ELR (cell line): ENCODE measurements at places on chromosomes 6 and 20.

DNA sequence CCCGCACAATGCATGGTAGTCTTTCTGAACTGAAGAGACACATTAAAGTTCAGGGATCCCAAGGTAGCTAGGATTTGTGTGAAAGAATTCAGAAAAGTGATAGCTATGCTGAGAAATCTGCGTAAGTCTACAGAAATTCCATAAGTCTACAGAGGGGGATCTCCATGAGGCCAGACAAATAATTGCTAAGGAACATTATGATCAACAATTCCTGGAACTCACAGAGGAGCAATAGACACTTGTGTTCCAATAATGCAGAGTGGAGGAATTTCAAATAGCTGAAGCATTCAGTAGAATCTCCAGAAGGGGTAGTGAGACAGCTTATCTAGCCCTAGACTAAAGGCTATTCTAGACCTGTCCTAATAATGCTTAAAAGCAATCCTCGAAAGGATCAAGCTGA lies 315.7 kb upstream of the ECI2 start:
- DNase-seq: no peak

DNA sequence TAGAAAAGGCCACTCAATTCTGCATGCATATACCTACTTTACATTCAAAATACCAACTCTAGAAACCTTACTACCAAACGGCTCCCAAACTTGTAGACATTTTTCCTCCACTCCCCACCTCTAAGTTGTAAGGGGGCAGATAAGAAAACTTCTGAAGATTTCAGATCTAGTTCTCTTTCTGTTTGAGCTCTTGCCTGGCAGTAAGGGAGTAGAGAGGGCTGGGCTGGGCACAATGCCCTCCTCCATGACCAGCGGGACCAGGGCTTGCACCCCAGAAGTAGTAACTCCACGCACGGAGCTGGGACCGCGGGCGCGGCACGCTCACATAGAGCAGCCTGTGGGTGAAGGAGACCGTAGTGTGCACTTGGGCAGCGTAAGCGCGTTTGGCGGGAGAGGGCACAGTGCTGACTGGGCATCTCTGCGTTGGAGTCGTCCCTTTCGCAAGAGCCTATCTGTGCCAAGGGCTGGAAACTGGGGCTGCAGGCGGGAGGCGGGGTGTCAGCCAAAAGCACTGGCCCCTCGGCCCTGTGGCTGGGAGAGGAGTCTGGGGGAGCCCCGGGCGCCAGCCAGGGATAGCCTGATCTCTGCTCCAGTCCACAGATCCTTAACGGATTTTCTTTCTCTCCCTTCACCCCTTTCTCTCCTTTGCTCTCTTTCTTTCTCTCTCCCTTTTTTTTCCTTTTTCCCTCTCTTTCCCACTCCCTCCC lies 32.4 kb downstream of the PHACTR1 start:
- DNase-seq: peak; percentile 78

DNA sequence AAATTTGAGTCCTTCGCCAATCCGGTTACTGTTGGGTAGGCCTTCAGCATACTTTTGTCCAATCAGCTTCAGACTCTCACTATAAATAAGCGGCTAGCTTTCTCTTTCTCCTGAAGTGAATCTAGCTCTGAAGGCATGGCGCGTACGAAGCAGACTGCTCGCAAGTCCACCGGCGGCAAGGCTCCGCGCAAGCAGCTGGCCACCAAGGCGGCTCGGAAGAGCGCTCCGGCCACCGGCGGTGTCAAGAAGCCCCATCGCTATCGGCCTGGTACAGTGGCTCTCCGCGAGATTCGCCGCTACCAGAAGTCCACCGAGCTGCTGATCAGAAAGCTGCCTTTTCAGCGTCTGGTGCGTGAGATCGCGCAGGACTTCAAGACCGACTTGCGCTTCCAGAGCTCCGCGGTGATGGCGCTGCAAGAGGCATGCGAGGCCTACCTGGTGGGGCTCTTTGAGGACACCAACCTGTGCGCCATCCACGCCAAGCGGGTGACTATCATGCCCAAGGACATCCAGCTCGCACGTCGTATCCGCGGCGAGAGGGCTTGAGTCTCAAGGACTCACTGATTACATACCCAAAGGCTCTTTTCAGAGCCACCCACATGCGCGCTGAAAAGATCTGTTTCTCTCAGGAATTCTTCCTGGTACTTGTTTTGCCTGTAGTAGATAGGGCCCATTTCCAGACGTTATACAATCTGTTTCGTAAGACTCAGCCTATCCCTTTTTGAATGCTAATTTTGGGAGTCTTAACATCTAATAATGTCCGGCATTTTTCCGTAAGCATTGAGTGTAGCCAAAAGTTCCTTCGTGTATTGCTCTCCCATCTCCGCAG lies 102.0 kb downstream of the OR2B2 start:
- peak; percentile 98 for DNase-seq

DNA sequence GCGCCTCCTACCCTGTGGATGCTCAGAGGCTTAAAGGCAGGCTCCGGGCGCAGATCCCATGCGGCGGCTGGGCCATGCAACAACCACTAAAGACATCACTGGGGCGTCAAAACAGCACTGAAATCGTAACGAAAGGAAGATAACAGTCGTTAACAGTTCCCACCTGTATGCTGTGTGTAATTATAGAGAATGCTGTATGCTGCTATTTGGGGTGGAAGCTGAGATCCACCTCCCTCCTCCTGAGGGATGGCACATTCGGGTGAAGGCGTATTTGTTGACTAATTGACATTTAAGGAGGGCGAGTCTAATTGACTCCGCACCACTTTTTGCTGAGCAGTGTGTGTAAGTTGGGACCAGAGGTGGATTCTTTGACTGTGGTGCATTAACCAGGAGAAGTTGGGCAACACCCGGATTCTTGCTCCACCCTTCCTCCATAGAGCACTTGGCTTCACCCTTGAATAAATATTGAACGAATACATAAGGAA lies 687 bp downstream of the SLC35A1 start:
- DNase-seq: peak; percentile 41

DNA sequence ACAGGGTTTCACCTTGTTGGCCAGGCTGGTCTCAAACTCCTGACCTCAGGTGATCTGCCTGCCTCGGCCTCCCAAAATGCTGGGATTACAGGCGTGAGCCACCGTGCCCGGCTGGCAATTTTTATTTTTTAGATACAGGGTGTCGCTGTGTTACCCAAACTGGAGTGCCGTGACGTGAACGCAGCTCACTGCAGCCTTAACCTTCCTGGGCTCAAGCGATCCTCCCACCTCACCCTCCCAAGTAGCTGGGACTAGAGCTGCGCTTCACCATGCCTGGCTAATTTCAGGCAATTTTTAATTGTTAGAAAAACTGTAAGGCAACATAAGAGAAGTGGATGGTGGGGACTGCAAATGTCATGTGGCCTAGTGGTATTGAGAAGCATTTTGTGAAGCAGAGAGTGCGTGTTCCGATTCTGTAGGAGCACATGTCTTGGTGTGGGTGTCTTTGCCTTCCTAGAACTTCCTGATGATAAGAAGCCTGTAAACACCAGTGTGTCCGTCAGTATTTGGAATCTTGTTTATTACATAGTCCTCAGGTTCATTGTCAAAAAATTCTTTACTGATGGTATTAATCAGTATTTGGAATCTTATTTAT lies 18.0 kb downstream of the JARID2 start:
- no peak for DNase-seq

- no peak for DNase-seq
Observed at GRCh38 chr6:35581633-35582032, 68.9 kb upstream of the TULP1 start.

GRCh38 chr6:34888874-34889555 lies at the start of gene ANKS1A:
ANKS1A (plus strand) TSS chr6:34889255; CDS start chr6:34889403, 148 bp downstream.
- DNase-seq: peak; percentile 69

DNA sequence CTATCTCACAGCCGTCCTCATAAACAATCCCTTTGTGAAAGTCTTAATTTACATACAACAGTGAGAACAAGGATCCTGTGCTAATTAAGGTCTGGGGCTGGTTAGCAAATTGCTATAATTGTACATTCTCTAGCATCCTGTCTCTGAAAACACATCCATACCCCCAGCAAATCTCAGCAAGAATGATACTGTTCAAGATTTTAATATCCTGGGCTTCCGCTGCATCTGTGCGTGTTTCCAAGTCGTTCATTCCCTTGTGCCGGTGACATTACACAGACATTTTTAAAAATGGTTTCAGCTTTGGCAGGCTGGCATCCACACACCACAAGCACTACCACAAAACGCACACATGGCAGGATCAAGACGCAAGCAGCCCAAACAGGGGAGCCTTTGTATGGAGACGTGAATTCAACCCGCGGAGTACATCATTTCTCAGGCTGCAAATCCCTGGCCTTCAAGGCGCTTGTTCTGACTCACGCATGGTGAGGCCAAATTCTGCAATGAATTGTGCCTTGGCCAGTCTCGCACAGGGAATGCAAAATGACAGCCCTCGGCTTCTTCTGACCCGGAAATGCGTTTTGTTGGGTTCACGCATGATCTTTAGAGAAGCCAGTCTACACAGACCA lies 20.3 kb downstream of the ZMYND8 start:
- peak; percentile 95 for DNase-seq

DNA sequence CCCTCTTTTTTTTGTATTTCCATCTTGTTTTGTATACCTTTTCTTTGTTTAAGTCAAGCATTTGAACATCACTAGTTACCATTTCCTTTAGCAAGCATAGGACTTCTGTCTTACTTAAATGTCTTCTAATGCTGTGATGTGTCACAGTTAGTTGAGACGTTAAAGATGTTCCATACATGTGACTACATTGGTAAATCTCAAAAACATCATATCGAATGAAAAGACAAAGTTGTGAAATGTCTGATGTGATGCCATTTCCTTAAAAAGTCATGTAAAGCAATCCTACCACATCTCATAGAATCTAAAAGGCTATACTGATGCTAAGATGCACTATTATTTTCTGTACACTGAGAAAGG lies 26.8 kb downstream of the SLC16A10 start:
- DNase-seq: no peak

DNA sequence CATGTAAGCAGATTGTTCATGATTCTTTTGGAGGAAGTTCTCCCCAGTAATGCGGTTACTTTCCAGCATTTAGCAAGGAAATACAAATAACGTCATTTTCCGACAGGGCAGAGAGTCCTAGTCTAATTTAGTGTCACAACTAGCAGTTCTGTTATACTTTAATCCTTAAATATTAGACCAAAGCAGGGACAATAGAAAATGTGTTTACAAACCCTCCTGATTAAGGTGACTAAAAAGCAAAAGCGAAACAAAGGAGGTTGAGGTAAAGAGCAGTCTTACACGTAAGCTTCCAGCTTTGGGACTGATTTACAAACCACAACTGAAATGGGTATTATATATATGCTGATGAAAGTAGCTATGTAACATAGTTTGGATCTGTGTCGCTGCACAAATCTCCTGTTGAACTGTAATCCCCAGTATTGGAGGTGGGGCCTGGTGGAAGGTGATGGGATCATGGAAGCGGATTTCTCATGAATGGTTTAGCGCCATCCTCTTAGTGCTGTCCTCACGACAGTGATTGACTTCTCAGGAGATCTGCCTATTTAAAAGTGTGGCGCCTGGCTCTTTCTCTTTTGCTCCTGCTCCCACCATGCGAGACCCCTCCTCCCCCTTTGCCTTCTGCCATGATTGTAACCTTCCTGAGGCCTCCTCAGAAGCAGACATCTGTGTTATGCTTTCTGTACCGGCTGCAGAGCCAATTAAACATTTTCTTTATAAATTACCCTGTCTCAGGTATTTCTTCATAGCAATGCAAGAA lies 81.9 kb downstream of the PLCB1 start:
- DNase-seq: no peak

GRCh38 chr20:271069-271468 lies 13.5 kb downstream of the DEFB132 start:
- DNase-seq: no peak

DNA sequence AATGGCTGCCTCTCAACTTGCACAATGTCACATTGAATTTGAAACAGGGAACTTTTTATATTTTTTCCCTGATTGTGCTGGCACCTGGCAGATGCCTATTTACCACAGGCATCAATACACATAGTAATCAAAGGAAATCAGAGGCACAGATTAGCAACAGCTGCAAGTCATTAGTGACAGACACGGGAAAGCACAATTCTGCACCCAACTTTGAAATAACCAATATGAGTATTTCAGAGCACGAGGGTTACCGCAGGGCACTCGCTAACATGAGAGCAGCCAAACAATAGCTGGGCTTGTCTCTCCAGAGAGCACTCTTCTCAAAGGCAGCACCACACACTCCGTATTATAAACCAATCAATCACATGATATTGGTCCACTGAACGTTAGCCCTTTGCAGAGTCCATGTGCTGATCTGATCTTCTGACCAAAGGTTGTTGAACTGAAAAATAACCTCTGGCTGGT lies 149.5 kb downstream of the RNF144B start:
- DNase-seq: no peak

DNA sequence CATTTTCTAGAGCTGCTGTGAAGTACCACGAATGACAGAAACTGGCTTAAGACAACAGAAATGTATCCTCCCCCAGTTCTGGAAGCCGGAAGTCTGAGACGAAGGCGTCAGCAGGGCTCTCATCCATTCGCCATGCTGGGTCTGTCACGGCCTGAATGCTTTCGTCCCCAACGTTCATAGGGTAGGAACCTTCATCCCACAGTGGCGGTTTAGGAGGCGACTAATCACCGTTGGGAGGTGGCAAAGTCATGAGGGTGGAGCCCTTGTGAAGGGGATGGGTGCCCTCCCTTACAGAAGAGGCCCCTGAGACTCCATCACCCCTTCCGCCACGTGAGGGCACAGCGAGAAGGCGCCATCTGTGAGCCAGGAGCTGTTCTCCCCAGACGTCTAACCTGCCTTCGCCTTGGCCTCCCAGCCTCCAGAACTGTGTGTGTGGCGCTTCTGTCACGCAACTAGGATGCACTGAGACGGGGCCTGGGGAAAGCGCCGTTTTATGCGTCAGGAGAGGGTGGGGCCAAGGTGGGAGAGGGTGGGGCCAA lies 250.3 kb downstream of the TTLL2 start:
- no peak for DNase-seq

- DNase-seq: no peak
Observed at GRCh38 chr6:76516924-76517323, 444.5 kb upstream of the IMPG1 start.

DNA sequence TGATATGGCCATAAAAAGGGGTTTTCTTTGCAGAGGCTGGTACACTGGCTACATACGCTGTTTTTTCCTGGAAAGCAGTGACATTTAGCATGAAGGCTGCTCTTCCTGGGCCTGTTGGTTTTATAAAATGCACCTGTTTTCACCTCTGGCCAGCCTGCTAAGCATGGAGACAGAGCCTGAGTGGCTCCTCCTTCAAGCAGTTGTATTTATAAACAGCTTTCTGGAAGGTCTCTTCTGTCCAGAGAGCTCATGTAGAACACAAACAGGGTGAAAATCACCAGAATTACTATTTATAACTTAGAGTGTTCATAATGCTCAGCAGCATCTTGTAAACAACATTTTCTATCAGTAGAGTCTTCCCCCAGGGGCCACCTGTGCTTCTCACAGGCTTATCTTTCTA lies 109.0 kb downstream of the FOXO3 start:
- DNase-seq: no peak

DNA sequence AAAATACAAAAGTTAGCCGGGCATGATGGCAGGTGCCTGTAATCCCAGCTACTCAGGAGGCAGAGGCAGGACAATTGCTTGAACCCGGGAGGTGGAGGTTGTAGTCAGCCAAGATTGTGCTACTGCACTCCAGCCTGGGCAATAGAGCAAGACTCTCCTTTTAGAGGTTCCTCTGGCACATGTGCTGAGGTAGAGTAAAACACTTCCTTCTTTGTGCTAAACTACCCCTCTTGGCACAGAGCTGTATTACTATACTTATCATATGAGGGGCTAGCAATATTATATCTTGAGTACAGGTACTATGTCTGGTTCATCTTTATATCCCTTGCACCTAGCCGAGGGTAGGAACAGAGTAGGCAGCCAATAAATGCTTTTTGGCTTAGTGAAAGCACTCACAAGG lies 40.2 kb upstream of the SAMHD1 start:
- DNase-seq: no peak

- peak; percentile 87 for DNase-seq
Observed at GRCh38 chr6:121549736-121550135, 114.3 kb downstream of the GJA1 start.
